Stimulated activated CD4-positive, alpha-beta T cell treated with anti-CD3 and anti-CD28 coated beads, TNF-alpha, amount 100 ng/mL, for 1 hour (primary cell): ENCODE measurements at places on chromosomes 1 and 21.

DNA sequence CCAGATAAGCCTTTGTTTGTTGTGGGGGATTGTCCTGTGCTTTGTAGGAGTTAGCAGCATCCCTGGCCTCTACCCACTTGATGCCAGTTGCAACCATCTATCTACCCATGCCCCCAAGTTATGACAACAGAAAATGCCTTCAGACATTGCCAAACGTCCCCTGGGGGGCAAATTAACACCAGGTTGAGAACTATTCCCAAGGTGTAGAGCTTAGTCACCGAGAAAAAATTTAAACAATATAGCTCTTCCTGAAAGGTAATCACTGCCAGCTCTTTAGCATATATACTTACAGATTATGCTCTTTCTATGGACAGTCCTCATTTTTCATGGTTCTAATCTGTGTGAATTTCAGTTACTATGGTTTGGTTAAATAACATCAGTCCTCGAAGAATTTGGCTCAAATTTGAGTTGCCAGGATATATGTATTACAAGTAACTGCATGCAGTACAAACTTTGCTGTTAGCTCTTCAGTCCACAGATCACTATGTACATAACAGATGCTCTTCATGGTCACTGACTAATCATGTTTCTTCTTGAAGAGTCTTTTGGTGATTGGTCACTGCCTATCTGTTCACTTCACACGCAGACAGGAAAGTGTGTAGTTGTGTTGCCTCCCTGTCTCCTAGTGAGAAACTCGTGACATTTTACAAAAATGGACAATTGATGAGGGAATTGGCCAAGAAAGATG lies 25.2 kb downstream of the MAPKAPK2 start:
- DNase-seq: no peak

DNA sequence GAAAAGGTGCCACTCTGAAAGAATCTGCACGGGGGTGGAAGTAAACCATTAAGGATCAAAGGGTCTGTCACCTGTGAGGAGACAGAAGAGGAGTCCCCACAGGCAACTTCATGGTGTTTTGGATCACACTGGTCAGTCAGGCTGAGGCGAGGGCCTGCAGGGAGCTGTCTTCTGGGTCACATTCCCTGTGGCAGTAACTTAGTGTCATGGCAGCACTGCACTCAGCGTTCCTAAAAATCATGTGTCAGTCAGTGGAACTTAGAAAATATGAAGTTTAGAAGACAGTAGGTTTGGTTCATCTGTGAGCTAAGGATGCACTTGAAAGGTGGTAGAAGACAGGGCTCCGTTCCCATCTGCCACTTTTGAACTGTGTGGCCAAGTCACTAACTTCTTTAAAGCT lies 43.5 kb upstream of the CD101 start:
- DNase-seq: no peak

- DNase-seq: no peak
Observed at GRCh38 chr21:21373969-21374368, 375.8 kb downstream of the NCAM2 start.

- DNase-seq: no peak
Observed at GRCh38 chr1:155968670-155969069, 9.7 kb downstream of the ARHGEF2 start.

- DNase-seq: no peak
Observed at GRCh38 chr1:21620496-21620895, 48.7 kb downstream of the RAP1GAP start.

DNA sequence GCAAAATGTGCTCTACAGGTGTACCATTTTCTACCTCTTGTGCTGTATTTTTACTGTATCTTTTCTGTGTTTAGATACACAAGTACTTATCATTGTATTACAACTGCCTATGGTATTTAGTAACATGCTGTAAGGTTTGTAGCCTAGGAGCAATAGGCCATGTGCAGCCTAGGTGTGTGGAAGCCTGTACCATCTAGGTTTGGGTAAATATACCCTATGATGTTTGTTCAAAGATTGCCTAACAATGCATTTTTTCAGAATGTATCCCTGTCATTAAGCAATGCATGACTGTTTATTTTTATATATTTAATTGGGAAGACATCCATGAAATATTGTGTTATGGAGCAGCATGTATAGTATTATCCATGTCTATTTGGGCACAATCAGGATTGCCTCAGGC lies 11.0 kb downstream of the ETV3L start:
- DNase-seq: no peak

DNA sequence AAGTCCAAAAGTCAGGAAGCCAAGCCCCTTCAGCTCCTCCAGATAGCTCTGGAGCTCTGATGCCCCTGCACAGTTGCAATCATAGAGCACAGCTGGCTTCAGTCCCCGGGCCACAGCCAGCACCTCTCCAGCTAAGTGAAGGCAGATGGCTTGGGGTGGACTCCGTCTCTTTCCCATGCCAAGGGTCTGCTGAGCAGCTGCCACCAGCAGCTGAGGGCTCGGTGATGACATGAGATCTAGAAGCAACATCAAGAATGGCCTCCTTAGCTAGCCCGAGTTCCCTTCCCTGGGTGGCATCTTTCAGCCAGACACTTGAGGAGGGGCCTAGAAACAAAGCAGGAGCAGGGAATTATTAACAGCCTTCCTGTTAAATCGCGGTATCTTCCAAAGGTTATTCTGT lies 973 bp downstream of the C1orf74 start:
- DNase-seq: no peak

DNA sequence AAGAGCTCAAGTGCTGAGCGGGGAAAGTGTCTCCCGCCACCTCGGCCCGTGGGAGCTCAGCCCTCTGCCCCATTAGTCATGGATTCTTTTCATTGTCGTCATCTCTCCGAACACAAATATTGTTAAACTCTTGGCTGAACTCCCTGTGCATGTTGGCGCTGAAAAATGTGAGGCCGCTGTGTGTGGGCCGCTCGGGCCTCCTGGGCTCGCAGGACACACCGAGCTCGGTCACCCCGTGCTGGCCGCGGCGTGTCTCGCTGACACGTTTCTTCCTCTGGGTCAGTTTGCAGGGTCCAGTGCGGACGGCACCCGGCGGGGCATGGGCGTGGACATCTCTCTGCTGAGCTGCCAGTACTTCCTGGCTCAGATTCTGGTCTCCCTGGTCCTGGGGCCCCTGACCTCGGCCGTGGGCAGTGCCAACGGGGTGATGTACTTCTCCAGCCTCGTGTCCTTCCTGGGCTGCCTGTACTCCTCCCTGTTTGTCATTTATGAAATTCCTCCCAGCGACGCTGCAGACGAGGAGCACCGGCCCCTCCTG lies 25.6 kb downstream of the SLC45A1 start:
- no peak for DNase-seq

DNA sequence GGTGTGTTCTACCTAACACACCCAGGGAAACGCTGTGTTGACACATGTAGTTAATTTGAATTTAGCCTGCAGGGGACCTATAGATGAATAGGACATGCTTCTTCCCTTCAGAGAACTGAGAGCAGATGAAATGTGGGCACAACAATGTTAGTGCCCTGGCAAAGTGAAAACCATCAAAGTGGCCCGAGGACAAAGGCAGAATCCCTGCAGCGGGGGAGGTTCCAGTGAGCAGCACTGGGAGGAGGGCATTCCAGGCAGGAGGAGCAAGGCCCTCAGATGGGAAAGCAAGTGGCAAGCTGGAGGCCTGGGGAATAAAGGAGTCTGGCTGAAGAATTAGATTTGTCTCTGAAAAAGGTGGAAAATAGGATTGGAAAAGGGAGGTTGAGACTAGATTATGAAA lies 37.2 kb downstream of the C1orf94 start:
- DNase-seq: no peak

DNA sequence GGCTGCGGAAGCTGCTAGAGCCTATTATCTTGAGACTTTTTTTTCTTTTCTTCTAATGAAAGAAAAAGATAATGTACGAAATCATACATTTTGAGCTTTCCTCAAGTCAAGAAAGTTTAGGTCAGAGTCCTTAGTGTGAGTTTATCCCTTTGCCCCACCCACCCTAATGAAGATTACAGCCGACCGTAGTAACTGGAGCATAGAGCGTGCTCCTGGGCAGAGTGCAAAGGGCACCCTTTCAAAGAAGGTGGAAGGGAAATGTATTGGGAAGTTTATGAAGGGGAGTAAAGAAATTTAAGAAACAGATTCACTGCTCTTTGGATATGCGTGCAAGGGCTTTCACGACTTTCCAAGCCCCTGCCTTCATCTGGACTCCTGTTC lies 17.2 kb downstream of the GNG12 start:
- DNase-seq: no peak

GRCh38 chr1:163436140-163436812 lies 114.5 kb downstream of the NUF2 start:
- no peak for DNase-seq

GRCh38 chr1:109296782-109297181 lies 10.0 kb downstream of the MYBPHL start:
- no peak for DNase-seq

- no peak for DNase-seq
Observed at GRCh38 chr1:100443811-100444571, 91.7 kb downstream of the CDC14A start.

- no peak for DNase-seq
Observed at GRCh38 chr1:53544728-53545515, 85.7 kb downstream of the DMRTB1 start.

DNA sequence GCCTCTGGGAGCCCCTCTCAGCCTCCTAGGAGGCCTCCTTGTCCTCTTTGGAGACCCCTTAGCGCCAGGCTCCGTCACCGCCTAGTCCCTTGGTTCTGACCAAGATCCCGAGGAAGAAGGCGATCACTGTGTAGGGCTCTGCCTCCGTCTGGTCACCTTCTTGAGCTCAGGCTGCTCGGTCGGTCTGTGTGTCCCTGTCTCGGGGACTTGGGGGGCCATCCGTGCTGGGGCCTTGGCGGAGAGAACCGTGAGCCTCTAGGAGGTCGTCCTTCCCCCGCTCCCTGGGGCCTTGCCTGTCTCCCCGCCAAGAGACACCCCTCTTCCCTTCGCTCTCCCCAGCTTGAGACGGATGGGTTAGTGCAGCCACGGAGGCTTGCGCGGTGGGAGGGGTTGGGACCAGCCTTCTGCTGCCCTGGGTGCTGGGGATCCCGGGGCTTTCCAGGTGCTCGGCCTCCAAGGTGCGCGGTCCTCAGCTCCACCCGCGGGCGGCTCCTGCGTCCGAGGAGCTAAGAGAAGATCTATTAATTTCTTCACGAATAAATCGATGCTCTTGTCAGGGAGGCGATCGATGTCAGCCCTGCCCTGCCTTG lies 701 bp upstream of the INSRR start:
- DNase-seq: no peak

- DNase-seq: no peak
Observed at GRCh38 chr1:163094589-163094988, 25.4 kb downstream of the RGS4 start.

DNA sequence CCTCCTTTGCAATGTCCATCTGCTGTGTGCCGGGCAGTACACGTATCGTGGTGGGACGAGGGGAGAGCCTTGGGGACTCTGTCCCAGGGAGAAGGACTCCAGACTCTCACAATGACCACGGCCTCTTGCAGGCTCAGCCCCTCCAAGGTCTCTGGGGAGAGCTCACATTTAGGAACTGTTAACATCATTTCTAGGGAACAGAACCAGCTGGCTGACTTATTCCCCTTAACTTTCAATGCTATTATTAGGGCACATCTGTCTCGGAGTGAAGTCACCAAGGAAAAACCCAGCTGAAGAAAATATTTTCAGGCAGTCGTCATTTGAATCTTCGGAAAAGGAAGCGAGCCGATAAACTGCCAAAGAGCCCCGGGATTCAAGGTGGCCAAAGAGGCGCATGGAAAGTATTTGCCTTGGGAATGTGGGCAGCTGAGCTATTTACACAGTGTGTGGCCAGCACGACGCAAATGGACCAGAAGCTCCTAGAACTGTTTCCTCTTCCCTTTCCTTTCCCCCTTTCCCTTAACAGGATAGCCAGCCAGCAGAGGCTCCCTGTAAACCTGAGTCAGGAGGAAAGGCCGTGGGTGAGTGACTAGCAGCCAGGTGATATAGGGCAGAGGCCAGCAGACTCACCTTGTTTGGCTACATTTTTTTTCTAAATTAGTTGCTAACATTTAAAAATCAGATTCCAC lies 74.5 kb downstream of the ITPKB start:
- no peak for DNase-seq

GRCh38 chr1:33388805-33389771 lies 41.8 kb downstream of the PHC2 start:
- DNase-seq: no peak

DNA sequence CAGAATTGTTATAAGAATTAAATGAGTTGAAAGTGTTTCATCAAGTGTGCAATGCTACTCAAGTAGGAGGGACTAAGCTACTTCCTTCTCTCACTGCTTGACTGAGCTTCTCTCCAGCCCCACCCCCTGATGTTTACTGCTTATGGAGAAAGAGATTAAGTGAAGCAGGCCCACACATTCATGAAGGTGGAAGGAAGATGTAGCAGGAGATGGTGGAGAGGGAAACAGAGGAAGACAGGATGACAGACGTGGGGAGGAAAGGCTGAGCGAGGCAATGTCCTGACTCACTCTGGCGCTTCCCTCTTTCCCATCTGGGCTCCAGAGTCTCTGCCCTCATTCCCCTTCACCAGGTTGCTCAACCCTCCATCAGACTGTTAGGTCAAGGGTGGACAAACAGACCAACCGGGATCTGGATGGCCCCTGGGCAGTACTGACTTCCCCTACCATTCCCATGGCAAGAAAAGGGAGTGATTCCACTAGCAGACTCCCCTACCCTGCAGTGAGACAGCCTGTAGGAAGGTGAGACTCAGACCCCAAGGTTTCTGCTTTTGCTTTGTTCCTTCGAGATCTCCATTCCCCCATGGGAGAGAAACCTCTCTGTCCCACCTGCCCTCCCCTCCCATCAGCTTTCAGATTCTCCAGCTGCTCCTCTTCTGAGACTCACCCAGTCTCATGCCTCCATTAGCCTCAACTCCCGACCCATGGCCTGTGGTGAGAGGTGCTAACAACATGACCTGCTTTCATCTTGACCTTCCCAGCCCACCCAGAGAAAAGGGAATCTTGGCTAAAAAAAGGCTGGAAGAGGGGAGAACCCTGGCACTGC lies 3.1 kb upstream of the ARHGEF2 start:
- DNase-seq: no peak

DNA sequence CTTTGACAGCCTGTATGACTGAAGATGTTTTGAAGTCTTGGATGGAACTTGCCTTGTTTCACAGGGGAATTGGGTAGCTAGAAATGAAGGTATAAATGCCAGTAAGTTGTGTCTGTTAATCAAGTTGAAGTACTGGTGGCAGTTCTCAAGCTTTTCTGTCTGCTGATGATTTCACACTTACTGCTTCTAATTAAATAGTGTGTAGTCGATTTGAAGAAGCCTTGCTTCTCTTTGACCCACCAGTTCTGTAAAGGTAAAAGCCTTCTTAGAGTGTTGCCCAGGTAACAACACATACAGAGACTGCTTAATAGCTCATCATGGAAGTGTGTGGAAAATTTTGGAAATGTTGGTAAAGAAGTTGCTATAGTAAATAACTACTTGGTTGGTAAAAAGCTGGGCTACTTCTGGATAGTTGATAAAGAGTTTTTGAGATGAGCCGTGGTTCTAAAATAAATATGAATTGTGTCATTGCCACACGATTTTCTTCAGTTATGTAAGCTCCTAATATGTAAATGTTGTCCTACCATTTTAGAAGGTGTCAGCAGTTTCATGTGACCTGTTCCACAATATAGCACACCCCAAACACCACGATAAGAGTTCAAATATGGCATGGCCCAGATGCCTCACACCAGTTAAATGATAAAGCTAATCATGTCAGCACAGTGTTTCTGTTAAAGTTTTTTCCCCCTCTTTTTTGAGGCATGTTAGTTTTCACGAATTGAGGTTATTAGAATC lies 7.4 kb downstream of the RABGAP1L start:
- DNase-seq: no peak

GRCh38 chr1:72186733-72187307 lies 95.5 kb downstream of the NEGR1 start:
- DNase-seq: no peak

- no peak for DNase-seq
Observed at GRCh38 chr1:14366091-14367018, 232.1 kb upstream of the KAZN start.
